Suprapubic skin (tissue), 4 donors: ENCODE measurements at places on chromosomes 7 and 10.

DNA sequence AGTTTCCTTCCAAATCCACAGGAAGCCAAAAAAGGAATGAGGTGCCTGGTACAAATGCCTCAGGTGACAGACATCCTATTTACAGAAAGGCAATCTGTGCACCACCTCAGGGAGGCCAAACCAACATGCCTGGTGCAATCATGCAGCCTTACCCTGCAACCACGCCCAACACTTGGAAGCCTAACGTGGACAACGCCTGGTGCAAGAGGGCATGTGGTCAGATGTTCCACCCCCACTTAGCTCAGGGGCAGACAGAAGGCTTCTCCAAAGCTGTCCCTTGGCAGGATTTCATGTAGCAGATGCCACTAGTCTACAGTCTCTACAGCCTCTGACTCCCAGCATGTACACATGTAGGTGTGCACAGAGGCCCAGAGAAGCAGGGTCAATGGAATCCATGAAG, 89.5 kb downstream of the KCNMA1 start:
- H3K27me3 ChIP-seq, result no peaks in the 10 kb centered on the region
- peaks cover 3% of the 10 kb centered on the region for H3K4me1 ChIP-seq
- H3K4me3 ChIP-seq, result no peak overlapping the region
- no peaks in the 10 kb centered on the region for H3K36me3 ChIP-seq
- DNase-seq, result no peak

DNA sequence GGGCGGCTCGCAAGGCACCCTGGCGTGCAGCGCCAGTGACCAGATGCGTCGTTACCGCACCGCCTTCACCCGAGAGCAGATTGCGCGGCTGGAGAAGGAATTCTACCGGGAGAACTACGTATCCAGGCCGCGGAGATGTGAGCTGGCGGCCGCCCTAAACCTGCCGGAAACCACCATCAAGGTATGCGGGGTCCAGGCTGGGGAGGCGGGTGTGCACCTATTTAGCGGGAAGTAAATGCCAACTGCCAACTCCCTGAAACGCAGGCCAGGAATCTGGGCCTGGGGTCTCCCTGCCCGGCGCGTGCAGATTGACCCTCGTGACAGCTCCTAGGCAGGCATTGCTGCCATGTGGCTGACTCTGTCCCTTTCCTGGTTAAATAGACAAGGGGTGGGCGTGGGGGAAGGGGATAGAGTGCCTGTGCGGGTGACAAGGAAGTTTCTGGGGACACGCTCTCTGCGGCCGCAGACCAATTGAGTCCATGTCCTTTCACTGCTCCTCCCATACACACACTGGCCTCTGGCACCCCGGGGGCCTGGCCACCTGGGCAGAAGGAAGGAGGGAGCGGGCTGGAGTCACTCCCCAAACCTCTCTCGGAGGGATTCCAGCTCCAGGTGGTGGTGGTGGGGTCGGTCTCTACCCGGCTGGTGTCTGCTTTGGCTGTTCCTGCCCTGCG, 2.7 kb downstream of the EVX1 start:
- peaks cover 100% of the 10 kb centered on the region for H3K27me3 ChIP-seq
- peak overlapping the region; percentile 36 for H3K4me3 ChIP-seq
- no peak overlapping the region for H3K27ac ChIP-seq
- peaks cover 38% of the 10 kb centered on the region for H3K4me1 ChIP-seq
- no peak for DNase-seq
- no peaks in the 10 kb centered on the region for H3K36me3 ChIP-seq

- no peak for DNase-seq
- H3K4me3 ChIP-seq, result no peak overlapping the region
- H3K4me1 ChIP-seq, result no peaks in the 10 kb centered on the region
- no peaks in the 10 kb centered on the region for H3K36me3 ChIP-seq
- H3K27me3 ChIP-seq, result no peaks in the 10 kb centered on the region
- H3K27ac ChIP-seq, result no peak overlapping the region
Measured at GRCh38 chr7:102721-103120, 89.7 kb upstream of the FAM20C start.

GRCh38 chr10:127048630-127049029, 143.4 kb downstream of the DOCK1 start:
- peaks cover 11% of the 10 kb centered on the region for H3K4me1 ChIP-seq
- H3K36me3 ChIP-seq, result peaks cover 31% of the 10 kb centered on the region
- H3K27me3 ChIP-seq, result no peaks in the 10 kb centered on the region
- no peak for DNase-seq
- no peak overlapping the region for H3K4me3 ChIP-seq
- no peak overlapping the region for H3K27ac ChIP-seq

- peaks cover 91% of the 10 kb centered on the region for H3K4me1 ChIP-seq
- H3K36me3 ChIP-seq, result no peaks in the 10 kb centered on the region
- peak overlapping the region; percentile 97 for H3K27ac ChIP-seq
- H3K4me3 ChIP-seq, result peak overlapping the region; percentile 84
- peaks cover 15% of the 10 kb centered on the region for H3K27me3 ChIP-seq
Measured at GRCh38 chr7:27154369-27154768, 2.0 kb upstream of the HOXA3 start.
